Bronchial epithelial cell (primary cell): ENCODE measurements at places on chromosomes 3 and 15.

DNA sequence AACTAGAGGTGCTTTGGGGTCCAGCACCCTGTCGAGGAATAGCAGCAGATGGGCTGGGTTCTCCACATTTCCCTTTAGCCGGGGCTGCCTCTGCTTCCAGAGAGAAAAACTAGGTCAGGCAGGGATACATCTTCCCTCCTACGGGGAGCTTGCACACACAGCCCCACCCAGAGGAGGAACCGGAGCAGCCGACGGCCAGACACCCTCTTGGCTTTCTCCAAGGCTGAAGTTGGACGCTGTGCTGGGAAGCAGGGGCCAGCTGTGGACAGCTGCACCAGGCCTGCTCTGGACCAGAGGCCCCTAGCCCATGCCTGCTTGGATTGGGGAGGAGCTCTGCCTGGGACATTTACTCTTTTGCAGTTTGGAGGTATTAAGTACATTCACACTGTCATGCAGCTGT lies 44.7 kb upstream of the NR2C2 start:
- no peak for DNase-seq

GRCh38 chr3:81568378-81568777 lies 193.1 kb downstream of the GBE1 start:
- DNase-seq = no peak

- DNase-seq = peak; percentile 78
Measured at GRCh38 chr15:85800478-85801123, 5.9 kb upstream of the KLHL25 start.

- peak; percentile 27 for DNase-seq
Measured at GRCh38 chr3:94069194-94069813, 6.4 kb downstream of the NSUN3 start.

- no peak for DNase-seq
Measured at GRCh38 chr15:58369261-58369701, 62.5 kb upstream of the LIPC start.

- no peak for DNase-seq
Measured at GRCh38 chr3:135889443-135889842, 76.1 kb upstream of the PPP2R3A start.

GRCh38 chr3:98691897-98692296 lies 71.2 kb upstream of the ST3GAL6 start:
- DNase-seq = peak; percentile 76

DNA sequence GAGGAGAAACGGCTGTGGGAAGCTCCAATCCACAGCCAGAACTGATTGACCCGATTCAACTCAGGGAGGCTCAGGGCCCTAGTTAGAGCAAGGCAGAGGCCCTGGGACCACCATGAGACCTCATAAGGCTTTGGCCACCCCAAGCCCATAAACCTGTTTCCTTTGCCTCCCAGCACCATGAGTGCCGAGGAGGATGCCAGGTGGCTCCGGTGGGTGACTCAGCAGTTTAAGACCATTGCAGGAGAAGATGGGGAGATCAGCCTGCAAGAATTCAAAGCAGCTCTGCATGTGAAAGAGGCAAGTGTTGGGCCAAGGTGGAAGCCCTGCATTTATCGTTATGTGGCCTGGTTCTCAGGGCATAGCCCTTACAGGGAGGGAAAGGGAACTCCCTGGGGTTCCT lies 11.9 kb downstream of the NOX5 start:
- DNase-seq = no peak

GRCh38 chr15:46297766-46298165 lies 662.9 kb downstream of the SQOR start:
- no peak for DNase-seq

GRCh38 chr3:147377412-147378367 lies 28.7 kb downstream of the ZIC4 start:
- no peak for DNase-seq

GRCh38 chr15:88621789-88622604 lies 857 bp downstream of the AEN start:
- DNase-seq = peak; percentile 59

- DNase-seq = no peak
Measured at GRCh38 chr3:142213298-142213697, 12.1 kb downstream of the GK5 start.

DNA sequence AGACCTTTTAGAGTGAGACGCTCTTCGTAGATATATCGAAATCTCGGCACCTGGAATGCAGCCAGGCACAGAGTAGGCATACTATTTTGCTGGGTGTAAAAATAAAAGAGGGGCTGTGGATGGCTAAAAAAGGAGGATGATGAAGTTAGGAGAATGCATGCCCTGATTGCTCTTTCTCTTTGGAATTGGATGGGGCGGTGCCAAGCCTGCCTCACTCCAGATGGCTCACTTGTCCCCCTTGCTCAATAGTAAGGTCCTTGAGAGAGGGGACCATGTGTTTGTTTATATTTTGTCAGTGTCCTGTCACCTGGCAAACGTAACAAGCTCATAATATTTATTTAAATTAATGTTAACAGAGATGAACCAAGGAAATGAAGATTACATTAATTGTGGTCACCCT lies 33.0 kb downstream of the SNRK start:
- DNase-seq = no peak

GRCh38 chr3:46599590-46599989 lies 12.7 kb upstream of the FAM240A start:
- no peak for DNase-seq

DNA sequence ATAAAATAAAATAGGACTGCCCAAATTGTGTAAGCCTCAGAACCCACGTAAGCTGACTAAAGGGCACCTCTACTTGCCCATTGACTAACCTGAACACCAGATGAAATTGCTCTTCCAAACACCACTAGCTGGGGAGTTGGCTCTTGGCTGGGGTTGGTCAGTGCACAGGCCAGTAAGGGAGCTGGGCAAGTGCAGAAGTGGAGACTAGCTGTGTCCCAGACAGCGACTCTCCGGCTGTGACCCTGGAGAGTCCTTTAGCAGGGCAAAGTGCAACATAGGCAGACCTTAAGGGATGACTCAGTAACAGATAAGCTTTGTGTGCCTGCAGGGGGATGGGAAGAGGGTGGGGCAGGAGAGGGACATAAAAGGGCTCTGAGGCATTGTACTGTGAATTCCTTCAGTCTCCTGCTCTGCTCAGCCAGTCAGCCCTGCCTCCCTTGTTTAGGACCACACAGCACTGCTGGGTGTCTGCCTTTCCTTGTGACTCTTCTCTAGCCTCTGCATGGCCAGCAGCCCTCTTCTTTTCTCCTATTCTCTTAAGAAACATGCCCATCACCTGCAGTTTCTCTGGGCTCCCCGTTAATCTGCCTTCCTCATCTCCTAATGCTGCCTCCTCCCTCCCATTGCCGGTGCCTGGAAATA lies 13.2 kb downstream of the NR1I2 start:
- DNase-seq = peak; percentile 40

DNA sequence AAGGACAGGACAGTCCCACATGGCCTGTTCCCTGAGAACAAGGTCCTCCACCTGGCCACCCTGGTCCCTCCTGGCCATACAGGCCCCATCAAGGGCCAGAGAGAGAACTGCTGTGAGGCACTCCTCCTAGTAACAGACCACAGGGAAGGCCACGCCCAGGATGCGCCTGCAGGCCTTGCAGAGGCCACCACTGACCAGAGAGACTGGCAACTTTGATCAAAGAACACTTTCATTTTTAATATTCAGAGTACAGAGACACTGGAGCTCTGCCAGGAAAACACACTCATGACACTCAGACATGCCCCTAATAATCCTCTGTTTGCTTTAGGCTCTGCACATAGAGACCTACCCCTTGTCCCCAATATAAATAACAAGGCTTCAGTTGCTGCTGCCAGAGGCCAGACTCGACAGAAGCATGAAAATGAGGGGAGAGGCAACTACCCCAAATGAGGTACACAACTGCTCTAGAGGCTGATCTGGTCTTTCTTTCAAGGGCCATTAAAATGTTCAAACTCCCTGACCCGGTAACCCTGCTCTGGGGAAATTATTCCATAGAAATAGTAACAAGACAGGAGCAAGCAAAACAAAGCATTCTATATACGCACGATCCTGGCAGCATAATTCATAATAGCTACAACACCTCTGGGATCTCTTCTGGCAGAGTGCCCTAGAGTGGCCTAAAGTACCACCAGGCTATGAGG lies 44.8 kb downstream of the CCDC12 start:
- DNase-seq = no peak

DNA sequence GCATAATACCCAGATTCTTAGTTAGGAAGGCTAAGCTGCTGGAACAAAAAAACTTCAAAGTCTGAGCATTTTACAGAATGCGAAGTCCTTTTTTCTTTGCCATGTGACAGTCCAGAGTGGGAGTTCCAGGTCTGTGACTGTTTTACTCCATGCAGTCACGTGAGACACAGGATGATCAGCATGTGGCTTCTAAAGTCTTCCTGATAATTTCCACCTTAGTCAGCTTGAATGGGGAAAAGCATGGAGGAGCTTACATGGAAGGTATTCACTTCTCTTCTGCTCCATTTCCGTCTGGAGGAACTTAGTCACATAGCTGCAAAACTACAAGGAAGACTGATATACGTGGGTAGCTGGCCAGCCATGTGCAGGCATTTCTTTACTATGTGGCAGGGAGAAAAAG lies 1.7 kb downstream of the SNTN start:
- no peak for DNase-seq
